ENCODE measurements at places on chromosomes 11 and 22.

DNA sequence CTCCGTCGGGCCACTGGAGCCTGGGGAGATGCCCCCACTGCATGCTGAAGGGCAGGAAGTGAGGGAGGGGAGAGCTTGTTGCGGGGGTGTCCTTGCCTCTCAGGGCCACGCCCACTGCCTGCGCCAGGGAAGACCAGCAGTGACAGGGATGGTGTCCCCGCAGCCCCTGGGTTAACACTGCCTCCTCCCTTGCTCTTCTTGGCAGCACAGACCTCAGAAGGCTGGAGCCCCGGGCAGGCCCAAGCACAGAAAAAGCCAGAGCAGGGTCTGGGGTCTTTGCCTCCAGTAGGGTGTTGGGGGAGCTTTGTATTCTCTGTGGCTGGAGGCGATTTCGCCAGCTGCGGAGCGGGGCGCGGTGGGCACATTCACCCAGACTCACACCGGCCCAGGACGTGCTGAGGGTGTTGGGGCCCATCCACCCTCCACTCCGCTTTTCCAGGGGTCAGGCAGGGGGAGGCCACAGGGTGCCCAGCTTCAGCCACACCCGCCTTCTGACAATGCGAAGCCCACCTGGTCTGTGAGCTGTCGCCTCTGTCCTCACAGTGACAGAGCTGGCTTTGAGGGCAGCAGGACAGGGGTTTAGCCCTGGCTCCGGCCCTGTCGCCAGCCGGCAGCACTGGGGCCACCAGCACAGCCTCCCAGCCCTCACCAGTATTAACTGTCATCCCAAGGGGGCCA is 83.7 kb downstream of the CDKN1C start:
- no peak for DNase-seq

GRCh38 chr11:99960536-99960935 is 726.6 kb upstream of the ARHGAP42 start:
- no peak for DNase-seq

GRCh38 chr22:29269731-29270474 is 1.8 kb downstream of the EWSR1 start:
- DNase-seq: no peak

GRCh38 chr11:22336587-22336986 is 1.6 kb upstream of the SLC17A6 start:
- no peak for DNase-seq

GRCh38 chr11:9616858-9617257 is 43.4 kb downstream of the WEE1 start:
- DNase-seq: no peak

DNA sequence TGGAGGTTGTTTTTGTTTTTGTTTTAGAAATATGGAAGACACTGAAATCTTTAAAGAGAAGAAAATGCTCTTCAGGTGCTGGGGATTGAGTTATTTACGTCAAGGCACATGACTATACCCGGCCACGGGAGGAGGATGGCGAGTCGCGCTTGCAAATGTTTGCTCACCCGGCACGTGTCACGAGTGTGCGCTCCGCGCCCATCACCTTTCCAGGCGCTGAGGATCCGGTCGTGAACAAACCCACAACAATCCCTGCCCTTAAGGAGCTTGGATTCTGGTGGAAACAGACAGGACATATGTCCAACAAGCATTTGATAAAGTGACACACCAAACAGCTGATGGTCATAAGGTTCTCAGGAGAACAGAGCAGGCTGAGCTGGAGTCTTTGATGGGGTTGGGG is 715.5 kb downstream of the BRD1 start:
- DNase-seq: no peak

GRCh38 chr11:36395978-36396736 is 100.1 kb downstream of the PRR5L start:
- no peak for DNase-seq

DNA sequence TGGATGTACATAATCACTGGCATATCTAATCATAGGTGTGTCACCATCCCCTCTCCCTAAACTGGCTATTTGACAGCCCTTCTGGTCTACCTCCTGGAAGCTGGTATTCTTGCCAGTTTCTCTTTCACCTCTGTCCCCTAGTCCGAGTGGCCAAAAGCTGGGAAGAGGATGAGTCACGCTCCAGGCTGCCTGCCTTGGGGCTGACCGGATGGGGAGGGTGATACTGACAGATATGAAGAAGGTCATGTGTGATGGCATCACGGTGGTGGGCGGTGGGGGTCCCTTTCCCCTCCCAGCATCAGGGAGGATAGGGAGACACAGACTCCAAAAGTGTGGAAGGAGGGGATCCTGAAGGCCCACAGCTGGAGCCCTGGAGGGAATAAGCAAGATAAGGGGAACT is 4.8 kb downstream of the OAF start:
- no peak for DNase-seq

DNA sequence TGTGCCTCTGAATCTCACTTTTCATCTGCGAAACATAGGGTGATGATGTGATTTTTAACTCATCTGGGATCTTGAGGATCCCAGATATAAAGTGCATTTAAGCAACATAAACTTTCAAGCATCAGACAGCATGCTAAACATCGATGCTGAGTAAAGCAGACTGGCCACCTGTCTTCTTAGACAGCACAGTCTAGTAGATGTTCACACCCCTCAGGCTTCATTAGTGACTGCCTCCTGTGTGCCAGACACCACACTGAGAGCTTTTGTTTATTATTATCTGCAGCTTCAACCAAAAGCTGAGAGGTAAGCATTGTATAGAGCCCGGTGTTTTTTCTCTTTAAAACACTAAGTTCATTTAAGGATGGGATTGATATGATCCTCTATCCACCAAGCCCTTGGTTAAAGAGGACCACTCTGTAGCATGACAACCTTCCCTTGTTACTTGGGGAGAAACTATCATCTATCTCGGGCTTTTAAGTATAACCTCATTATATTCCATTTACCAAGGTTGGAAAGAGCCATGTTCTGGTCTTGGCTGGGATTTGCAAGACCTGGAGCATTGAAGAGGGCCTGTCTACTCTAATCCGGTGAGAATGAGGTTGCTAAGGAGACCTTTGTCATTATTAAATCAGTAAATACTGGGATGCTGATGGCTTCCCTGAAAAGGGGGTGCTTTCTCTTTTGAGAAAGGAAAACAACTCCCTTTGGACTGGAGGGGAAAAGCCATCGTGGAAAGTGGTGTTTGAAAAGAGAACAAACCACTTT is 114.2 kb upstream of the SEZ6L start:
- DNase-seq: peak; percentile 9

- no peak for DNase-seq
Observed at GRCh38 chr11:17651681-17652080, 67.7 kb upstream of the MYOD1 start.

DNA sequence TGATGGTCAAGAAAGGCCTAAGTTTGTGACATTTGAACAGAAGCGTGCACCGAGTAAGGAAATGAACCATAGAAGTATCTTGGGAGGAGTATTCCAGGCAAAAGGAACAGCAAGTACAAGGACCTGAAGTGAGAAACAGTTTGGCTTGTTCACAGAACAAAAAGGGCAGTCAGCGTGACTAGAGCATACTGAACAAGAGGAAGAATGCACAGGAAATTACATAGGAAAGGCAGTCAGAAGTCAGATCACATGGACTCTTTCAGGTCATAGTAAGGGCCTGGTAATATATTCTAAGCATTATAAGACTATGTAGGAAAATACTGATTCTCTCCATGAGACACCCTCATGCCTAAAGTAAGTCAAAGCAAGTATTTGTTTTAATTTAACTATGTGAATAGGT is 52.3 kb upstream of the GAB2 start:
- no peak for DNase-seq
